ENCODE measurements at places on chromosomes 2 and 18. TPM values are rescaled to one million over a fixed set of nuclear protein-coding genes. Genes with fewer than 3 reads are reported as not detected.

DTNA gene
- 2.6 TPM for polyA plus RNA-seq

PDCD1 gene
- polyA plus RNA-seq = not detected

EML6 gene
- polyA plus RNA-seq = 0.37 TPM

COL5A2 gene
- 13.3 TPM for polyA plus RNA-seq

SIGLEC15 gene
- 0.03 TPM for polyA plus RNA-seq

CNDP1 gene
- not detected for polyA plus RNA-seq

EFR3B gene
- polyA plus RNA-seq = 0.02 TPM

BUB1 gene
- polyA plus RNA-seq = 34.0 TPM

ADCY3 gene
- 63.4 TPM for polyA plus RNA-seq

FEV gene
- polyA plus RNA-seq = not detected

PPIL3 gene
- polyA plus RNA-seq = 23.0 TPM

MEP1B gene
- polyA plus RNA-seq = not detected

PTPRN gene
- polyA plus RNA-seq = 0.07 TPM

FKBP1B gene
- polyA plus RNA-seq = 45.1 TPM

TMEM150A gene
- polyA plus RNA-seq = 11.4 TPM

NFATC1 gene
- polyA plus RNA-seq = 0.60 TPM

ACOXL gene
- polyA plus RNA-seq = 0.96 TPM

COL4A4 gene
- polyA plus RNA-seq = 0.01 TPM

PSTPIP2 gene
- polyA plus RNA-seq = 27.2 TPM

STARD6 gene
- polyA plus RNA-seq = 0.14 TPM

HTR2B gene
- polyA plus RNA-seq = not detected

PAX8 gene
- 0.79 TPM for polyA plus RNA-seq

ERFE gene
- polyA plus RNA-seq = 0.60 TPM

VWA3B gene
- polyA plus RNA-seq = 0.16 TPM

ST8SIA5 gene
- 0.01 TPM for polyA plus RNA-seq

SUMO1 gene
- 70.9 TPM for polyA plus RNA-seq

MYL12A gene
- polyA plus RNA-seq = 487 TPM

COLEC11 gene
- not detected for polyA plus RNA-seq

ABCB11 gene
- not detected for polyA plus RNA-seq

UBR3 gene
- 8.0 TPM for polyA plus RNA-seq

CCDC102B gene
- polyA plus RNA-seq = 0.10 TPM

KCNK3 gene
- 0.17 TPM for polyA plus RNA-seq

REG3A gene
- polyA plus RNA-seq = not detected

HOXD9 gene
- not detected for polyA plus RNA-seq

CACNB4 gene
- polyA plus RNA-seq = not detected

CIDEA gene
- 4.9 TPM for polyA plus RNA-seq

DHRS9 gene
- 0.36 TPM for polyA plus RNA-seq

EIF2B4 gene
- 37.5 TPM for polyA plus RNA-seq

PROC gene
- polyA plus RNA-seq = 0.60 TPM

INHA gene
- 0.53 TPM for polyA plus RNA-seq

FAM110C gene
- polyA plus RNA-seq = 18.5 TPM

RHOB gene
- polyA plus RNA-seq = 18.3 TPM

XPO1 gene
- 53.0 TPM for polyA plus RNA-seq

HRH4 gene
- not detected for polyA plus RNA-seq

IGFBP2 gene
- 501 TPM for polyA plus RNA-seq

RTP5 gene
- not detected for polyA plus RNA-seq

LYPD6B gene
- polyA plus RNA-seq = 0.29 TPM

ZSWIM2 gene
- polyA plus RNA-seq = not detected

UGT1A3 gene
- not detected for polyA plus RNA-seq

TMEM163 gene
- 0.14 TPM for polyA plus RNA-seq

TBR1 gene
- not detected for polyA plus RNA-seq

KCNIP3 gene
- 5.4 TPM for polyA plus RNA-seq

Data from mammary epithelial cell (primary cell).